ENCODE measurements at places on chromosomes 6 and 20.

GRCh38 chr6:17633465-17634188, 33.5 kb downstream of the FAM8A1 start:
- DNase-seq: no peak

GRCh38 chr20:54456961-54457360, 18.4 kb upstream of the DOK5 start:
- DNase-seq: peak; percentile 17

DNA sequence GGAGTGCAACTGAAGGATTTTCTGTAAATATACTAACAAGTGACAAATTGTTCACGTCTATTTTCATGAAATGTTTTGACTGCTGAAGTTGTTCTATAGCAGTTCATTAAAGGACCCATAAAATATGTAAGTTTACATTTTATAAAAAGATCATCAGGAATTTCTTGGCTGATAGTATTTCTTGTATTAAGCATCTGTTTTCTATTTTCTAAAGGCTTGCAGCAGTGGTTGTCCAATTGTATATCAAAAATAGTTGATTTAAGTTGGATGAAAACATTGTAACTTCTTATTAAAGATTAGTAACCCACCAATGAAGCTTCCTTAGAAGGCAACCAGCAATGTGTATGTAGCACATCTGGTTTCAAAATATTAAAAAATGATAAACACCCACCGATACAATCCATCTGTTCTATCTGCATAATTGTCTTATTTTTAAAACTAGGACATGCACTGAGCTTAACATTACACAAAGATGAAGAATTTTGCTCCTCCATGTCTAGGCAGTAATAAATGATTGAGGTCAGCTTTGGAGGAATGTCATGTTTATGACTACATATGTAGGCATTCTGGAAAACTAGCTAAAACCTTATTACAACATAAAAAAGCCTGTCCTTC, 301.3 kb upstream of the TCF21 start:
- DNase-seq: peak; percentile 68

DNA sequence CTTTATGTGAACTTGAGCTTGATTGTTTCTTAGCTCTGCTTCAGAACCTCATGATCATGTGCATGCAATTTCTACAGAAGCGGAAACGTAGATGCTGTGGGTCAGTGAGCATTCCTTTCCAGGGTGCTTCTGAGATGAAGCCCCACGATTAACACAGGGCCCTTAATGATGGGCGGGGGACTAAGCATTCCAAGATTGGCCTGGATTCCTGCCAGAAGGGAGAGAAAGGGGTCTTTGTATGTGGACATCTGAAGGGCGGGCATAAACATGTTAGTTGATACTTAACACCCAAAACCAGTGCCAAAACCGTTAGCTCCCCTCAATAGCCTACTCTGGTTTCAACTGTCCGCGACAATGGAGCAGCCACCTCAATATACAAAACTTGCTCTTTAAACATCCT, 46.9 kb upstream of the POU3F2 start:
- no peak for DNase-seq

GRCh38 chr6:125156496-125156895, 2.9 kb downstream of the TPD52L1 start:
- DNase-seq: no peak

GRCh38 chr6:13334953-13335352, 6.6 kb upstream of the TBC1D7 start:
- DNase-seq: no peak

GRCh38 chr6:44430326-44430725, 42.8 kb downstream of the CDC5L start:
- DNase-seq: peak; percentile 71

DNA sequence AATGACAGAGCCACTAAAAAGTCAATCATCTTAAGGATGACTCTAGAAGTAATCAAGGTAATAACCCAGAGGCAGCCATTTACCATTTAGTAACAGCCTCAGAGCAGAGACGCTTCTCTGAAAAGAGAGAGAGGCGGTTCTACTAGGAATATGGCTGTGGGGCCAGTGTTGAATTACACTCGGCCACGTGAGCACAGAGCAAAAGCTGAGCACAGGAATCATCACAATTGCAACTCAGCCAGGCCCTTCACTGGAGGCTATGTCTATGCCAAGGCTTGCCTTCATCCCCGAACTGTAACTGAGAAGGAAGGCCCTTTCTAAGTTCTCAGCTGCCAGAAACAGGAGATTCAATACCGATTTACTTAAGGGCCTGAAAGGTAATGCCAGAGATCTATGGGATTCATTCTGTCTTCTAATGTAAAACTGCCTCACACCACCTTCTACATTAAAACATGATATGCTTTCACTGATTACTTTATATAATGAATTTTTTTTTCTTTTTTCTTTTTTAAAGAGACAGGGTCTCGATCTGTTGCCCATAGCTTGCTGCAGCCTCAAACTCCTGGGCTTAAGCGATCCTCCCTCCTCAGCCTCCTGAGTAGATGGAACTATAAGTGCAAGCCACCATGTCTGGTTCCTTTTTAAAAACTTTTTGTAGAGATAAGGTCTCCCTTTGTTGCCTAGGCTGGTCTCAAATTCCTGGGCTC, 67.6 kb downstream of the NUDT3 start:
- peak; percentile 25 for DNase-seq

- DNase-seq: no peak
These were observed 7.8 kb upstream of the VSTM2L start for GRCh38 chr20:37895166-37895565.

- DNase-seq: peak; percentile 55
These were observed 98.5 kb downstream of the INSM1 start for GRCh38 chr20:20466341-20466879.

- no peak for DNase-seq
These were observed 7.3 kb upstream of the NAA20 start for GRCh38 chr20:20009784-20010253.

DNA sequence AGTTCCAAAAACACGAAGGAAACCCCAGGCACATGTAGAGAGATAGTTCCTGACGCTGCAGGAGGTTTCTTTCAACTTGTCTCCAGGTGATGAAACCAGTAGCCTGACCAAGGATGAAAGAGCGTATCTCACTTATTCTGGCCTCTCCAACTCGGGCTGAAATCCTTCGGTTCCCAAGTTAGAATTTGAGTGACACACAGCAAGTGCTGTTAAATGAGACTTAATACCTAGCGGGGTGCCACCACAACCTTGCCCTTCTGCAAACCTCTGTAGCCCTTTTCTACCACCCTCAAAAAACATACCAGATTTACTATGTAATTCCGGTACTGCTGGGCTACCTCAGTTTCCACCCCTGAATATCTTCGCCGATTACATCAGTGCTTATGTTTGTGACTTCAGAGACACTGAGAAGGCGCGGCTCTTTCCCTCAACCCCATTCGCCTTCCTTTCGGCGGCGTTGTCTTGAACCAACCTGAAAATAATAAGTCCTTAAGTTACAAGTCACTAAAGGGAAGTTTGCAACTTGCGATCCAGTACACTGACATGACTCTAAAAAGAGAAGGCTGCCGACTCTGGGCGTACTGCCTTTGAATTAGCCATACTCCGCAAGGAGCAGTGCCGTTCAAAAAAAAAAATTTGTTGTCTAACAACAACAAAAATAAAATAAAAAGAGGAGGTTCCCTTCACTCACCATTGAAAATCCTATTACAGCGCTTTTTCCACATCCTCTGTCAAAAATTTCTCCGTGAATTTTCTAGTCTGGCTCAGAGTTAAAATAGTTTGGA, 194.9 kb upstream of the ZNF184 start:
- no peak for DNase-seq

GRCh38 chr6:46706464-46706863, 18.8 kb downstream of the TDRD6 start:
- DNase-seq: no peak

- no peak for DNase-seq
These were observed 7.1 kb upstream of the TSPYL1 start for GRCh38 chr6:116286773-116287358.

DNA sequence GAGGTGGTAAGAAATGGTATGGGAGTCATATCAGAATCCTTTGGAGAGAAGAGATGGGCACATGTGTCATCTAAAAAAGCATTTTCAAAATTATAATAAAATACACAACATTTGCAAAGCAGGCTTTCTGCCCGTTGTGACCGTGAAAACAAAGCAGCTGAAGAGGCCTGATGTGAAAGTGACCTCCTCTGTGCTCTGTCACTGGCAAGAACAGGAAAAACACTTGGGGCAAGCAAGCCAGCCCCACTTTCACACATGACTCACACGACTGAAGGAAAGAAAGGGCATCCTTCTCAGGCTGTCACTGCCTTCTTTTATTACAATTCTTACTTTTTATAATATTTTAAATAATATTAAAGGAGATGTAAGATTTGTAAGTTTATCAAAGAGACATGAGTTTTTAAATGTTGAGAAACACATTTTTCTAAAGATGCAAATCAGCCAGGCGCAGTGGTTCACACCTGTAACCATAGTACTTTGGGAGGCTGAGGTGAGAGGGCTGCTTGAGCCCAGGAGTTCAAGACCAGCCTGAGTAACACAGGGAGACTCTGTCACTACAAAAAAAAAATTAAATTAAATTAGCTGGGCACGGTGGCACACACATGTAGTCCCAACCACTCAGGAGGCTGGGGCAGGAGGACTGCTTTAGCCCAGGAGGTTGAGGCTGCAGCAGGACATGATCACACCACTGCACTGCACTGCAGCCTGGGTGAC, 143.7 kb downstream of the BTBD9 start:
- DNase-seq: peak; percentile 30

DNA sequence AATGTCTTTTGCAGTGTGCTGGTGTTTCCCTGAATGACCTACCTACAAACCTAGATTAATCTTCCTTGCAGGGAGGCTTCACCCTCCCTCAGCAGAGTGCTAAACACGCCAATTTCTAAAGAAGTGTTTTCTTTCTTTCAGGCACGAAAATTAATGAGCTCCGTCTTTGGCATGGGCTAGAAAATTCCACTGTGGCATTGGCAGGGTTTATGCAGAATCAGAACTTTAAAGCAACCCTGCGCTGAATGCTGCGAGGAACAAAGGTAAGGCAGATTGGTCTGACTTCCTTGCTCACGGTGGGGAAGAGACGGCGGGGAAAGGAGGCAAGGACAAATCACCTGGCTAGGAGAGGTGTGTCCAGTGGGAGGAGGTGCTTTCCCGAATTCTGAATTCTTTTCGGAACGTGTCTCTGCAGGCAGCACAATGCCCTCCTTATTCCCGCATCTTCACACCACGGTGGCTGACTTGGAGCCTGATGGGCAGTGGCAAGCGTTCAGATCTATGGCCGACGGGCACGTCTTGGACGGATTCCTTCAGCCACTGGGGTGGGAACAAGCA, 6.2 kb upstream of the BANF2 start:
- no peak for DNase-seq

DNA sequence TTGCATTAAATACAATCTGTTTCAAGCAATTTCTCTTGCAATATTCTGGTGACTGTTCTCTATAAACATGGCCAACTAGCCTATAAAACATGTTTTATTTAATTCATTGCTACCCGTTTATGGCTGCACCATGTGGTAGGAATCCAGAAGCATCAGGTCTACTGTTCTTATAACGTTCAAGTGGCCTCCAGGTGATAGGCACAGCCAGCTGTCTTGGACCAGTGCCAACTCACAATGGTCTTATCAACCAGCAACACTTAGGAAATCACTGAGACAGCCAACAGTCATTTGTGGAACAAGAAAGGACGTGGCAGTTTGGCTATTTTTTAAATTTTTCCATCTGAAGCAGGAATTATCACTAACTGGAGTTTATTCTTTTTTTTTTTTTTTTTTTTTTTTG, 193.6 kb downstream of the NKAIN2 start:
- no peak for DNase-seq

GRCh38 chr20:63235399-63235983, at the start of gene BIRC7:
Gene BIRC7, plus strand, starts transcription at chr20:63235905. Its CDS starts 192 bp downstream, at chr20:63236097.
- DNase-seq: no peak

GRCh38 chr6:119201480-119201879, 123.0 kb upstream of the FAM184A start:
- DNase-seq: no peak

DNA sequence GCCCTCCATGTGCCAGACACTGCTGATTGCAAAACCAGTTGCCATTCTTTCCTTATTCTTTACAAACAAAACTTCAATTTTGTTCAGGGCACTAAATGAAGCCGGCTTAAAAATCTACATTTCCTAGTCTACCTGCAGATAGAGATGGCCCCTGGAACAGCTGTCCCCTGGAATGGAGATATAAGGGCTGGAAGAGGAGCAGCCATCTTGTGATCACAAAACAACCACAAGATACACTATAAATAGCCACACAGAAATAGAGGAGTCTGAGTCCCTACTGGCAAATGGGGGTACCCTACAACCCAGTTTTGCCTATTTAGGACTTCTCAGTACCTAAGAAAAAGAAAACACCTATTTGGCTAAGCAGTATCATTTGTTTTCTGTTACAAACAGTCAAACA, 115.9 kb upstream of the BEND6 start:
- no peak for DNase-seq

DNA sequence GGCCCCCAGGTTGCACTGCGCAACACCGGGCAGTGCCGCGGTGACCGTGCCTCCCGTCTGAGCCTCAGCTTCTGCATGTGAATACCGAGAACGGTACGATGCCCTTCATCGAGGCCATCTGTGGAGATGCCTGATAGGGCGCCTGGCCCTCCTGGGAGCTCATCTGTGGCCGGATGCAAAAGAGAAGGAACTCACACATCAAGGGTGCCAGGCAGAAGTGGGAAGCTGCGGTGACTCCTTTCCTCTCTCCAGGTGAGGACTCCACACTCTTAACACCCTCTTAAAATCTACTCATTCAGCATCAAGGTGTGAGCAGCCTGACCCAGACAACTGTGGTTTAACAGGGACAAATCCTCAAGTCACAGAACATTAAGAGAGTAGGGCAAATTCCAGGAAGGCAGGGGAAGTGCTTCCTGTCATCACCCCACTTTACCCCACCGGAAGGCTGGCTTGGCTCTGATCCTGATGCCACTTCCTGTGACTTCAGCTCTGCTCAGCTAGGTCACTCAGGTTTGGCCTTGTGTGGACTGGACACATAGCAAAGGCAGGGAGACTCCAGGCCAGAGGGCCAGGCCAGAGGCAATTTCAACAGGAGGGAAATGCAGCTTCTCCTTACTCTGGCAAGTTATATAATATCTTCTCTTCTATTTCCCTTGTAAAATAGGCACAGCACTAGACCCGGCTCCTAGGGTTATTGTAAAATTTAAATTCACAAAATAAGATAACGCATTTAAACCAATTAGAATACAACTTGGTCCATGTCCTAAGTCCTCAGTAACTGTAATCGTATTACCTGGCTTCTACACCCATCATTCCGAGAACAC, 69.4 kb downstream of the CPNE5 start:
- DNase-seq: peak; percentile 58

DNA sequence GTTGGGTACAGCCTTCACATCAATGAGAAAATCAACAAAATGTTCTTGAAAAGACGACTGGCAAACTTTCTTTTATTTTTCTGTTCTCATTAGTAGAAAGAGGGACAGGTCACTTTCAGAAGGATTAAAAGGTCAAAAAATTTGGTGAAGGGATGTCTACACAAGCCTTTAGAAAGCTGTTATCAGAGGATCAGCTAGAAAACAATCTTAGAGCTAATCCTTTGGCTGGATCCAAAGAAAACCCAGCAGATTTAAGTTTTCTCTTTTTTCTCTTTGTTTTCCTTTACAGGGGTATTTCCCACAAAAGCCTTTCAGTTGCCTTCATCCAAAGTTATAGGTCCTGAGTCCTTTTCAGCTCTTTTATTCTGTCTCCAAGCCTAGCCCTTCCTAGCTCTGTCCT, 57.3 kb upstream of the EDN1 start:
- DNase-seq: no peak

GRCh38 chr20:37392441-37393195, 46.7 kb downstream of the SRC start:
- no peak for DNase-seq

All from fibroblast of skin of back (primary cell).